Right atrium auricular region (tissue), 2 donors: ENCODE measurements at places on chromosomes 12 and 14.

DNA sequence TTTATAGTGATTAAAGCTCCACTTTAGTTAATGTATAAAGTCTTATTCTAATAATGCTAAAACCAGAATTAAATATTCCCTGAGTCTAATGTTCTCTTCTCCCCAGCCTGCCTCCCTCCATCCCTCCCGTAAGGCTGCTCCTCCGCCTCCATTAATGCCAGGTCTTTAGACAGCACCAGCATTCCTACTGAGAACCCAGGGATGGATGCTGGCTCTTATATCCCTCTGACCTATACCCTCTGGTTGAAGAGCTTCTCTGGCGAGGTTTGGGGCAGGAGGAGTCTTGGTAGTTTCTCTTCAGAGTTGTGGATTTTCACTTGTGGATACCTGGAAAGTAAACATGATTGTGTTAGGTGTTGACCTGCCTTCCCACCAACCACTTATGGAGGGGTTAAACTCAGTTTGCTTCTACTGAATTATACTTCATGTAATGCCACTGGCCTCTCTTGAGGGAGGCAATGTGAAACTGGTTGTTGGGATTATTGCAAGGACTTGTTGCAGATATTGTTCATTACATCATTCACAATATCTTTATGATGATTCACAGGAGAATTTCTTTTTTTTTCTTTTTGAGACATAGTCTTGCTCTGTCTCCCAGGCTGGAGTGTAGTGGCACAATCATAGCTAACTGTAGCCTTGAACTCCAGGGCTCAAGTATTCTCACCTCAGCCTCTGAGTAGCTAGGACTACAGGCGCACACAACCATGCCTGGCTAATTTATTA, 11.1 kb upstream of the SMAGP start:
- DNase-seq = no peak

DNA sequence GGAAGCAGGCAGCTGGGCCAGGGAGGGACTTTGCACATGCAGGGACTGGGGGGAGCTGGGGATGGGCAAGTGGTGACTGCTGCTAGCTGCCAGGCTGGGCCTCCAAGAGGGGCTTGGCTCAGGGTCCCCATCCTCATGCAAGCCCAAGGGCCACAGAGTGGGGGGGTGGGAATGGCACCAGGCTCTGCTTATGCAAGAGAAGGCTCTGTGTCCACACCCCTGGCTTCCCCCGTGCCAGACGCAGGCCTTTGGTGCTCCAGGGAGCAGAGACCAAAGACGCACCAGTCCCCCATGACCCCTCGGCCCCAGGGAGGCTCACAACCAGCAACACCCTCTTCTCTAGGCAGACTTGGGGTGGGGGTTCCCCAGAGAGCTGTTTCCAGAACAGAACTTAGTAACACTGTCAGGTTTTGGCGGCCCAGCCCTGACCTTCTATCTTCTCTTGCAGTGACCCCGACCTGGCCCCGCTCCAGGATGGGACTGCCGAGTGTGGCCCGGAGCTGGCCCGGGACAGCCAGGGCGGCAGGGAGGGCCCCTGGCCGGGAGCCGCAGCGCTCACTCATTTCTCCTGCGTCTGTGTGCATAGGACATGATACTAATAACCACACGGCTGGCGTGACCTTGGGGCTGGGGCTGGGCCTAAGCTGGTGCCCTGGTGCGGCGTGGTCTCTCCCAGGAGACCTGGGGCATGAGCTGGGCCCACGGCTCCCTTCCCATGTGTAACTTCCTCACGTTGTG, 14.3 kb downstream of the XRCC3 start:
- DNase-seq = no peak

DNA sequence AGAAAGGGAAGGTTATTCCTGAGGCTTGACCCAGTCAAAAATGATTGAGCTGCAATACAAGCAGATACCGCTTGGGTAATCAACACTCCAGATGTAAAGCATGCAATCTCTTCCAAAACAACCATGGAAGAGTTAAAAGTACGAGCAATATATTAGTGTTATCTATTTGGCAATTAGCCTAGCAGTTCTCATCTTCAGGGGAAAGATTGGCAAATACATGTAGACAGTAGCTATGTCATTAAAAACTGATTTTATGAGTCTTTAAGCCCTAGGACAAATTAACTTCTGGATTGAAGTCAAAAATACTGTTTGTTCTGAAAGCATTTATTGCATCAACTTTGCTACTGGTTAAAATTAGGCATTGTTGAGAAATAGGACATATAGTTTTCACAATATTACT, 9.3 kb upstream of the GYS2 start:
- DNase-seq = no peak

- DNase-seq = no peak
Measured at GRCh38 chr14:101292448-101292847, 268.8 kb upstream of the DIO3 start.

DNA sequence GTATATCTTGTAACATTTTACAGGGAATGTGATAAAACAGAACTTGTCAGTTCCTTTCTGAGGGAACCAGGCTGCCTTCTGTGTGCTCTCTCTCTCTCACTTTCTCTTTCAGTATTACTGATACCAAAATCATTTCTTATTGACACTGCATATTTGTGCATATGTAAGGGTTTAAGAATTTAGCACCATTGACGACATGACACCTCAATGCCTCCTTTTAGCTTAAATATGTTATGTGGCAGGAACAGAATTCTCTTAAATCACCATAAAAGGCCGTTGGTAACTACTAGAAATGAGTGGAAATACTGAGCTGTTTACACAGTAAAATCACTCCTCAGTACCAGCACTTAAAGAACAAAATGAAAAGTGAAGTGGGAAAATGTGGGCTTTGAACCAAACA, 457.7 kb upstream of the SYT1 start:
- no peak for DNase-seq

DNA sequence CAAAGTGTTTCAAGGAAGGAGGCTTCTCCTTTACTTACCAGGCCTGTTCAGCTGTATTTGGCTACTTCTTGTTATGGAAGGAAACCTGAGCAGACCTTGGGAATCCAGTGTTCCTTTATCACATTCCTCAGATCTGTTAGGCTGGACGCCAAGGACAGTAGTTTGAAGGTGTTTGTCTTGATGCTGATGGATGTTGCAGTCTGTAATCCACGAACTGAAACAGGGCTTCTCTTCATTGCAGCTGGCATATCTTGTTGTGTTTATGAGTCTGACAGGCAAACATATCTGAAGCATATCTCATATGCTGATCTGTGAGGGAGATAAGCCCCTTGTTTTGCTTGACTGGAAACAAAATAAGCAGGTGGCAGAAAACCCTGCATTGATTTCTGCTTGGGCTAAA, 904.3 kb downstream of the NRXN3 start:
- no peak for DNase-seq

- no peak for DNase-seq
Measured at GRCh38 chr14:77011245-77011644, 17.3 kb downstream of the IRF2BPL start.

GRCh38 chr14:103095210-103095778, 769 bp downstream of the EXOC3L4 start:
- DNase-seq = no peak

- DNase-seq = no peak
Measured at GRCh38 chr14:71475916-71476315, 456.3 kb upstream of the RGS6 start.

DNA sequence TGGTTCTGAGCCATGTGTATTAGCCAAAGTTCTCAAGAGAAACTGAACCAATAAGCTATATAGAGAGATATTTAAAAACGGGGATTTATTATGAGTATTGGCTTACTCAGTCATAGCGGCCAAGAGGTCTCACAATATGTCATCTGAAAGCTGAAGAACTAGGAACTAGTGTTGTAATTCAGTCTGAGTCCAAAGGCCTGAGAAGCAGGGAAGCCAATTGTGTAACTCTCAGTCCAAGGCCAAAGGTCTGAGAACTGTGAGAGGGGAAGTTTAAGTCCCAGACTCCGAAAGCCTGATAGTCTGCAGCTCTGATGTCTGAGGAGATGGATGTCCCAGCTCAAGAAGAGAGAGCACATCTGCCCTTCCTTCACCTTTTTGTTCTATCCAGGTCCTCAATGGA, 344.8 kb upstream of the USP15 start:
- DNase-seq = no peak

DNA sequence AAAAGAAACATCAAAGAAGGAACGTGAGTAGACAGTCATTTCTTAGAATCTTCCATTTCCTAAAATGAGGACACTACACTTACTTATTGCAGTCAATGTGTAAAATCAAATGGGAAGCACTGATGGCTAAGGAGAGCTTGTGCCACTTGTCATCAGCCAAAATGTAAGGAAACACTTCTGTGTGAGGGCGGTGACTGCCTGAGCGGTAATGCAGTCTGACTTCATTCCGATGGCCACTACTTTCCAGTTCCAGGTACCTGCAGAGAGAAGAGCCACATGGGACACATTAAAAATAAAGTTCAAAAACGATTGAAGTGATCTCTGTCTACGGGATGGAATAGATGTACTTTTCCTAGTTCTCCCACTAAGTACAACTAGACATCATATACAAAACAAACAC, 96.3 kb downstream of the NELL2 start:
- DNase-seq = no peak
